ENCODE measurements at places on chromosomes 1 and 21.
A peak's percentile ranks its signal among the peaks of the same experiment; 100 is the strongest.

DNA sequence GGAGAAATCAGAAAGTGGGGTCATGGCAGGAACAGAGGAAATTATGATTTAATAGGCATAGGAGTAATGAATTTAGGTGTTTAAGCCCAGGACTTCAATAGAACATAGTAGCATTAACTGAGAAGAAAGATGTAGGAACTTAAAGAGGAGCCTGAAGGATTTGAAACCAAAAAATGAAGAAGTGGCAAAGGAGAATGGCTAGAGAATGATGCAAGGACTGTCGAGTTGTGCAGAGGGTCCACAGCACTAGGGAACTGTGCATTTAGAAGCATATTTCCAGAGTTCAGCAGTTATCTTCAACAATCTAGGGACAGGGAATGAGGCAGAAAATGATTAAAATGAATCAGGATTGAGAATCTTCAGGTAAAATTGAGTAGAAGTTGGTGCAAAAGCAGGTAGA, 328.1 kb upstream of the LYPLAL1 start:
- DNase-seq, result no peak

GRCh38 chr1:2249559-2249906, 21.4 kb downstream of the SKI start:
- no peak for DNase-seq

DNA sequence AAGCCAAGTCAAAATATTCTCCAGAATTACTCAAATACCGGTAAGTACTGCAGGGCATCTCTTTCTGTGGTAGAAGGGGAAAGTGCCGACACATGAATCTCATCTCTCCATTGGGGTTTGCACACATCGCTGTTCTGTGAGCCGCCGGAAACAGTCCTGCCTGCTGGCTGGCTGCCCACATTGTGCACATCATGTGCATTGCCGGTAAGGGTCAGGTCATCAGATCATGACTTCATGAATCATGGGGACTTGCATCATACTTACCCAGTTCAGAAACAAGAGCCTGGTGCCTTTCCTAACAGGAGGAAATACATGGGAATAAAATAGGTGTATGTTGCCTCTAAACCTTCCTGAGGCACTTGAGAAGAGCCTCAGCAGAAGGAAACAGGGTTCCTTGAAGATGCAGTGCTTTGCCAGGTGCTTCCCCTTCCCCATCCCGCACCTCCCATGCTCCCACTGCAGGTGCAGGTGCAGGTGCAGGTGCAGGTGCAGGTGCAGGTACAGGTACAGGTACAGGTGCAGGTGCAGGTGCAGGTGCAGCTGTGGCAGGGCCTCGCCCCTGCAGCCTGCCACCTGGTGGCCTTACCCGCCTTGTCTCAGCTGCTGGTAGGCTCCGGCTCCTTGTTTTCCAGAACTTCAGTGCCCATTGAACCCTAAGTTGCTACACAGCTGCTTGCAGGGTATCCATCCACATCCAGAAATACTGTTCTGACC, 26.5 kb downstream of the GPR137B start:
- DNase-seq, result no peak

DNA sequence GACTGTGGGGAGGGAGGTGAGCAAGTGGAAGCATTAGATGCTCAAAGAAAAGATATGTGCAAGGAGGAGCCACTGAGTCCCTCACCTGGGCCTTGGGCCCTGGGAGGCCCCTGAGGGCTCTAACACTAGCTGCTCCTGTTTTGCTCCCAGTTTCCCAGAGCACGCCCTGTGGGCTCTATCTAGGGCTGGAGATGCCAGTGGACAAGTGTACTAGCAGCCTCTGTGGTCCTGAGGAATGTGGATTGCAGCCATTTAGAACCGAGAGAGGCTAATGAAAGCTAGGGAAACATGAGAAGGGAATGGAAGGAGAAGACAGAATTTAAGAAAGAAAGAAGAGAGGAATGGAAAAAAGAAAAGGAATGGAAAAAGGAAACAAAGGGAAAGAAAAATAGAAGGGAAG, 10.0 kb upstream of the TBX15 start:
- DNase-seq, result no peak

GRCh38 chr1:169610108-169610507, 19.8 kb downstream of the SELP start:
- no peak for DNase-seq

DNA sequence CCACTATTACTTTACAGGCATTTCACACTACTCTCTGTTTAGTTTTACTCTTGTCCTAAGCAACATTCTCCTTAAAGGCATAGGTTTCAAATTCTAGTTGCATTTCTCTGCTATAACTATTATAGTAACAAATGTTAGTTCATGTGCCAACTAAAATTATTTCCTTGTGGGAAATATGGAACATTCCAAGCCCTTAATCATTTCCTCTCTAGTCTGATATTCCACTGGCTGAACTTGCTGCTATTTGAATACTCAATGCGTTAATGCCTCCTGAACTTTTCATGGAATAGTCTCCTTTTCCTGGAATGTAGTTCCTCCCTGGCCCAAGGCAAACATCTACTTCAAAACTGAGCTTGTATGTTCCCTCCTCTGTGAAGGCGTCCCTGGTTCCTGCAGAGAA, 19.3 kb upstream of the TBX19 start:
- no peak for DNase-seq

- no peak for DNase-seq
Measured at GRCh38 chr21:31900121-31900895, 27.5 kb downstream of the HUNK start.

DNA sequence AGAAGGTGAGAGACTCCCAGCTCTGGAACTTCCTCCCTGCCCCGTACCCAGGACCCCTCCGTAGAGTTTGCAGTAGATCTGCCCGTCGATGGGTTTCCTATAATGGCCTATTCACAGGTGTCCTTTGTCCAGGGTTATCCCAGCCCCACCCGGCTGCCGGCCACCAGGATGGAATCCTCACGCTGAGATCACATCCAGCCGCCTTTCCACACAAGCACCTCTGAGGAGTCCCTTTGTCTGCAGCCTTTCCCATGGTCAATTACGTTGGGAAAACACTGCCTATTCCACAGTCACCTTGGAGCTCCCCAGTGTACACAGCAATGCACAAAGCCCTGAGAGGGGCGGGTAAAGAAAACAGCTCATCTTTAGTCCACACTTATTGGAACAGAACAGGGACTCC, 190.0 kb upstream of the EDN2 start:
- DNase-seq, result no peak

GRCh38 chr1:166080967-166081870, 85.6 kb downstream of the FAM78B start:
- DNase-seq, result no peak

GRCh38 chr1:58652651-58653184, 47.1 kb downstream of the MYSM1 start:
- DNase-seq, result peak; percentile 55

GRCh38 chr1:67788238-67788790, 45.0 kb downstream of the GNG12 start:
- DNase-seq, result no peak

DNA sequence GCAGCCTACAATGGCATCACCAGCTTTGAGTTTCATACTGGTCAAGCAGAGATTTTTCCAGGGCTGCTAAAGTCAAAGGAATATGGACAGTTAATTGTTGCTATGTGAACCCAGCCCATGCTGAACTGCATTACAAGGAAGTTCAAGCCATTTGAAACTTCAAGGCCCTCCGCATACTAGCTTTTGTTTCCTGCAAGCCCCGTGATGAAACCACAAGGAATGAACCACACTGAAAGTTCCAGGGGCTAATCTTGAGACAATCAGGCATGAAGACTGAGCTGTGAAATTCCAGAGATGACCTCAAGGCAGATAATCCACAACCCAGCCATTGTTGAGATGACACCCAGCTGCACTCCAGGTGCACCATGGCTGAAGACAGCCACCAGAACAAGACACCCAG, 180.8 kb downstream of the C1orf21 start:
- DNase-seq, result no peak

DNA sequence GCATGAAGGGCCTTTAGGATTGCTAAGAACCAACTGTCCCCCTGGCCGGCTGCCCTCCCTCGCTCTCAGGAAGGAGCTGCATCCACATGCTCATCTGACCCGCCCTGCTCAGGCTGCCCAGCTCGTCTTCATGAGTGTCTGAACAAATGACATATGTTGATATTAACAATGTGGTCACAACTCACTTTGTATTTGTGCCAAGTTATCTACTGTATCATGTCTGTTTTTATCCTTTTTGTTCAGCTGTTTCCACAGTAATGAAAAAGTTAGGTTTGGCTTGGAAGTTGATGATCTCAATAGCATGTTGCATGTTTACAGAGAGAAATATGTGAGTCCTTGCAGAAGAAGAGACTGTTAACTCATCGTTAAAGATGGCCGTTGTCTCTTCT, 75.1 kb downstream of the PHTF1 start:
- DNase-seq, result no peak

- DNase-seq, result peak; percentile 22
Measured at GRCh38 chr1:167599957-167600581, 30.0 kb upstream of the RCSD1 start.

- DNase-seq, result no peak
Measured at GRCh38 chr1:219580009-219580676, 32.8 kb downstream of the ZC3H11B start.

- DNase-seq, result no peak
Measured at GRCh38 chr1:96473791-96474434, 247.7 kb upstream of the PTBP2 start.

DNA sequence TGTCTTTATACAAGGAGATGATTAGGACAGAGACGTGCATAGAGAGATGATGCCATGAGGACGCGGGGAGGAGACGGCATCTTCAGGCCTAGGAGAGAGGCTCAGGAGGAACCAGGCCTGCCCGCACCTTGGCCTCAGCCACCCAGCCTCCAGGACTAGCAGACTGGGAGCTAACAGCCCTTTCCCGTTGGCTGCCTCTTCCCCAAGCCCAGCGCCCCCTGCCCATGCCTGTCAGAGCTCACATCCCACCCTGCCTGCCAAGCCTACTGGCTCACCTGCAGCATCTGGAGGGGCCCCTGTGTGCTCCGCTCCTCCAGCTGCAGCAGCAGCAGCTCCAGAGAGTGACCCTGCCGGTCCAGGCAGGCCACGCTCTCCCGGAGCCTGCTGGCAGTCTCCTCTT, 4.0 kb upstream of the TRIM11 start:
- no peak for DNase-seq

DNA sequence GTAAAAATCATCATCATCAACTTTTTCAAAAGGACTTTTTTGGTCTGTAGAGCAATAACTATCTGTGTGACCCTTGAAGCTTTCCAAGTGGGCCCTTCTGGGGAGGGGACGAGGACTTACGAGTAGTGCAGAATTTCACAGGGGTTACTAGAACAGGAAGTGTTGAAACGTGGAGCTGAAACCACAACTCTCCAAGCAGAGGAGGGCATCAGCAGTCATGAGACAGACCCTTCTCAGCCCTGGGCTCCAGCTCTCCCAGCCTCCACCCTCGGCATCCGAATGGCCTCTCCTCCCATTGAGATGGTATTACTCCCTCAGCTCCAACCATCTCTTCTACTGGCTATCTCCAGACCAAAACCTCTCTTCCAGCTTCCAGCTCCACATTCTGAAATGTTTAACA, 3.6 kb downstream of the FAM89A start:
- DNase-seq, result no peak

- DNase-seq, result no peak
Measured at GRCh38 chr1:69858534-69858933, 290.8 kb downstream of the LRRC7 start.

DNA sequence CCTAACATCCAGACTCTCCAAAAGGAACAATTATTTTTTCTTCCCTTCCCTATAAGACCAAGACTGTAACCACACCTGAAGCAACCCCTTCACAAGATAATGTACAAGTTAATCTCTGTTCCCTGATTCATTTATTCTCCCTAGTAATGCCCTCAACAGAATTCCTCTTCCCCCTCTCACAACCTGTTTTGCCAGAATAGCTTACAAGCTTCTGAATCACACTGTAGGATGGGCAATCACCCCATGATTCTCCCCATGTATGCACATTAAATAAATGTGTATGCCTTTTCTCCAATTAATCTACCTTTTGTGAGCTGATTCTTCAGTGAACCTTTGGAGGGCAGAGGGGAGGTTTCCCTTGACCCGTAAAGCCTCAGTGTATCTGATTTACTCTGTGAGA, 20.9 kb upstream of the RNF11 start:
- no peak for DNase-seq

DNA sequence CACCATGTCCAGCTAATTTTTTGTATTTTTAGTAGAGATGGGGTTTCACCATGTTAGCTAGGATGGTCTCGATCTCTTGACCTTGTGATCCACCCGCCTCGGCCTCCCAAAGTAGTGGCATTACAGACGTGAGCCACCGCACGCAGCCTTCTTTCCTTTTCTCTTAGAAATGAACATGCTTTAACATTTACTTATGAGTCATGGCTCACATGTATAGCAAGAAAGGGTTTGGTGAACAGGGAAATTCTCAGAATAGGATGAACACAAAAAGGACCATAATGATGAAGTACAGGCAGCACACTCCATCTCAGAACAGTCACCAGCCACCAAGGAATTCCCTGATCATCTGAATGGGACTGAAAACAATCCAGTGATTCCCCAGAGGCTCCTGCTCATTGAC, 9.4 kb upstream of the VAMP4 start:
- no peak for DNase-seq

DNA sequence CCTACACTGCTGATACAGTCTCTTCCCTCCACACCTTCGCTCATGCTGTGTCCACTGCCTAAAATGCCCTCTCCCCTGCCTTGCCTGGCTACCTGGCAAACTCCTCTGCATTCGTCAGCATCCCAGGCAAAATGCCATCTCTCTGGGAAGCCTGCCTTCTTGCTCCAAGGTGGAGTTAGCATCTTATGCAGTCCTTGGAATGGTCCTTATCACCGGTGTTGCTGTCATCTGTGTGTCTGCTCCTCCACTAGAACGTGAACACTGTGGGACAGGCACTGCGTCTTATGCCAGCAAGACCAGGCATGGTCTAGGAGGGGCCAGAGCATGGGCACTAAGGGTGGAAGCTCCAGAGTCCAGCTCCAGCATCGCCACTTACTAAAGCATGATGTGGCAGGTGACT, 211.8 kb downstream of the MATN1 start:
- no peak for DNase-seq

GRCh38 chr1:43935711-43936427, 2.3 kb downstream of the ARTN start:
- DNase-seq, result no peak

DNA sequence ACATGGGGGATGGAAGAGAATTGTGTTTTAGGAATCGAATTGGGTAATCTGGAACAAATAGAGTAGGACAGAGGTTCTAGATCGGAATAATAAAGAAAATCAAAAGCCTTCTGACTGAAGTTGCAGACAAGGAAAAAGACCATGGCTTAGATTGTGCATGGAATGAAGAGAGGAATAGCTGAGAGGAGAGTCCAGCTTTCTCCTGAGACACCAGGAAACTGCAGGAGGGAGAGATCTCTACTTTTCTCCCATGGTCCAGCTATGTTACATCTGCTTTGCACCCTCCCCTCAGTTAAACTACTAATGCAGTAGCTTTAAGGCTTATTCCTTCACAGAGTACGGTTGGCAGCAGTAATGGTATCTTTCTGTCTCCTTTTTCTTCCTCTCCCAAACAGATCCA, 13.4 kb downstream of the SLAMF7 start:
- no peak for DNase-seq

GRCh38 chr1:92123868-92124267, 43.7 kb downstream of the BTBD8 start:
- DNase-seq, result no peak

- DNase-seq, result no peak
Measured at GRCh38 chr1:221555689-221556433, 186.0 kb downstream of the DUSP10 start.
